ENCODE measurements at places on chromosomes 4 and X.

DNA sequence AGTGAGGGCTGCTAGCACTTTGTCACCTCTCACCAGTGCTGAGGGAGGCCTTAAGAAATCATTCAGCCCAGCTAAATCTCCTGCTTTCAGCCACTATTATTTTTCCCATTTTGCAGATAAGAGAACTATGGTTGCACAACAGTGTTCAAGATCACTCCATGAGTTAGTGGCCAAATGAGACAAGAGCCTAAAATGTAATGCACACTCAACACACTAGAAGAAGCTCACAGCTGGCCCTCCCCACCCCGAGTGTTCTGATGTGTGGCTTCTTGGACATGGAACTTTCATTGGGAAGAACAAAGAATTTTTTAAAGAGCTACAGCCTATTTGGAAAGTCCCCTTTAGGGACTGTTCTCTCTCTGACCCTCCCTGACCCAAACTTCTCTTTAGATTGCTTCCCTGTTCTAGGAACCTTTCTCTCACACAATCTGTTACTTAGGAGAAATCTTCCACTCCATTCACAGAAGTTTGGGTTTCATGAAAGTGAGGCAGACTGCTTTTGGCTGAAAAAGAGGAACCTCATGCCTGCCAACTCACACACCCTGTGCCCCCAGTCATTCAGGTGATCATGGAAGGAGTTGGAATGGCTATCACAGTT is 44.0 kb upstream of the CT47C1 start:
- no peak for DNase-seq

GRCh38 chrX:104335756-104336155 is 81.0 kb upstream of the ESX1 start:
- no peak for DNase-seq

- no peak for DNase-seq
Measured at GRCh38 chr4:128471576-128471975, 184.0 kb upstream of the PGRMC2 start.

- no peak for DNase-seq
Measured at GRCh38 chr4:130077275-130077674, 981.3 kb downstream of the C4orf33 start.

GRCh38 chr4:15378062-15378461 is 49.8 kb upstream of the C1QTNF7 start:
- no peak for DNase-seq

DNA sequence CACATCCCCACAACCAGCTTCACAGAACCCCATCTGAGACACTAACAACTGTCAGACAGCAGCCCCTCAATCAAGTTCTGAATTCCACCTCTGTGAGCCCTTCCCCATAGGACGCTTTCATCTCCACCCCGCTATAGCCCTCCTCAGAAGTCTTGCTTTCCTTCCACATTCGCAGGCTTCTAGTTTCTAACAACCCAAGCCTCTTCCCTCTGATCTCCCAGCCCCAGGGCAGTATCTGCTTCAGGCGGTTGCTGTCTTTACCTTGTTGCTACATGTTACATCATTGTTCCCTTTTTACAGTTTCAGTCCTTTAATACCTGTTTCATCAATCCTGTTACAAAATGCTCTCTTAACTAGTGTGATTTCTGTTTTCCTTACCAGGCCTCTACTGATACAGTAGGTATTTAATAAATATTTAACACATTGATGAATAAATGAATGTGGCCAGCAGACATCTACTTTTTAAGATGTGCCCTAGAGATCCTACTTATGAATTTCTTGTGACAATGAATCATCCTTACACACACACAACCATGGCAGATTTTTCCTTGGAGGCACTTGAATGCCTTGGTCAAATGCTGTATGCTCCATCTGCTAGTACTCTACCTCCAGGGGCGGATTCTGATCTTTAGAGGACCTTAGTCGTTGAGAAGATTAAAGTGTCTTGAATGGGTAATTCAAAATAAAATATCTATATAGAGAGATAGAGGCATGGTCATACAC is 164.7 kb upstream of the SLIT2 start:
- no peak for DNase-seq

GRCh38 chrX:150167482-150168324 is 195.4 kb upstream of the MAMLD1 start:
- no peak for DNase-seq

GRCh38 chrX:67720344-67720743 is 176.5 kb downstream of the AR start:
- no peak for DNase-seq

- no peak for DNase-seq
Measured at GRCh38 chrX:148448686-148449085, 51.7 kb upstream of the AFF2 start.

DNA sequence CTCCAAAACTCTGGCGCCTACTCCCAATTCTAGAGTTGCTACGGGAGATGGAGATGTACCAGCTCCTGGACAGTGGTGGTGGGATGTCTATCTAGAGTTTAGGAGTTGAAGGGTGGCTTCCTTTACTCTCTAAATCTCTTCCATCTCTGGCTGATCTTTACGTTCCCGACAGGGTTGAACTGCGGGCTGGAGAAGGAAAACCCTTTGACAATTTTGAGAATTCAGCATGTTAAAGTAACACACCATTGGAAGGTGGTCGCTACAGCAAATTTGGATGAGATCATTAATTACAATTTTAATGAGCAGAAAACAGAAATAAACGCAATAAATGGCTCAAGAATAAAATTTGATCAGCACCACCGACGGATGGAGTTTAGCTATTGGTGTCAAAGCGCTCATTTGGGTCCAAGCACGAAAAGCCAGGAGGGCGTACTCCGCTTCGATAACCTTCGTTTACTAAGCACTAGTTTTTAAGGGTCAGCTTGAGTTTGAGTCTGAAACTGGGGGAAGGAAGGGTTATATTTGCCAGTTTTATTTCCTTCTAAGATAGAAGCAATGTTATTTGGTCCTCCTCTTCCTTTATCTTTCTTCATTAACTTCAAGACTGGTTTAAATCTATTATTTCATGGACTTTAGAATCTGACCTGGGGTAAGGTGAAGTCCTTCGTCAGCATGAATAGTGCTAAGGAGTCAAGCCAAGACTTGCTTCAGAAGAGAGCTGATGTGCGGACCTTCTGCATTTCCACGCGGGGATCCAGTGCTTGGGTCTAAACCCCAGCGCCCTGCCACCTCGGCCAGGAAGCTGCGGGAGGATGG is 1.5 kb upstream of the NKX6-1 start:
- no peak for DNase-seq

DNA sequence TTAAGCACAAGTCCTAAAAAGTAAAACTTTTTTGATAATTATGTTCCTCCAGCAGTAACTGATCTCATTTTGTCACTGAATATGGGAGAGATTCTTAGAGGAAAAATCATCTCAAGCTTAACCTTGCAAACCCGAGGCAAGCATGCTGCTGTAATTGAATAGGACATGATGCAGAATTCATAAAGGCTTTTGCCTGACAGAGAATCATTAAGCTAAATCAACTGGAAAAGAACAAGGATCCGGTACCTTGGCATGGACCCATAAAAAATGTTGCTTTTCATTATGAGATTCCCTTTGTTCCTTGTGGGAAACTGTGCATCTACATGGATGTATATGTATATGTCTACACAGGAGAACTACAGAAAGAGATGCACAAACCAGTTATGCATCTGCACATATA is 149.1 kb downstream of the PAPSS1 start:
- no peak for DNase-seq

- no peak for DNase-seq
Measured at GRCh38 chr4:94341481-94342370, 910 bp downstream of the HPGDS start.

DNA sequence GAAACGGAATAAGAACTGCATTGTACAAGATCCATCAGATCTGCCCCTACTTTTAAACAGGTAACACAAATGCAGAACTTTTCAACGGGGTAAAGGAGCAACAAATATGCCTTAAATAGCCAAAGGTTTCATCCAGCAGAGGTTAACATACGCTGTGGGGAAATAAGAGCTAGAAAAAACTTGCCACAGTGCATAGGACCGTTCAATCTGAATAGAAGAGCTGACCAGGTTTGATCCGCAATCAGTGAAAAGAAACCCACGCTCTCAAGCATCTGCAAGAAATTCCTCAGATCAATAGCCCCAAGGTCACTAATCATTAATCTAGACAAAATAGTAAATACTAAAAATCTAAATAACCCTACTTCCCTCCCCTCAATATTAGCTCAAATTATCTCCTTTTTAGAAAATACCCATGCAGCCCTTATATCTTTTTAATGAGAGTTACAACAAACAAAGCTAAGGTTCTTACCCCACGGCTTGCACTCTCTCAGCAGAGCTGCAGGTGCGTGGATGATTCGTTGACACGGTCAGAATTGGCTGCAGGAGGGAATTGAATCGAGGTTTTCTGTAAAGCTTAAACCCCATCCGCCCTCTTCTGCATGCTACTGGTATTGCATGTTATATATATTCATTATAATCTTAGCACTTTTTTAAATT is at the start of gene TLR10:
Gene TLR10 (minus strand): TSS at position 539 of the 657 bp plus-strand sequence. CDS start 7,400 bp downstream, outside the sequence.
- peak; percentile 12 for DNase-seq

GRCh38 chr4:11624370-11624769 is 195.7 kb upstream of the HS3ST1 start:
- no peak for DNase-seq

GRCh38 chr4:25113915-25114904 is 46.0 kb downstream of the SEPSECS start:
- no peak for DNase-seq
